Suppressor macrophage treated with lipopolysaccharide for 4 hours (primary cell): ENCODE measurements at places on chromosomes 16 and 17.
A peak's percentile ranks its signal among the peaks of the same experiment; 100 is the strongest.

- DNase-seq, result peak; percentile 60
Observed at GRCh38 chr17:80005360-80006338, 30.0 kb downstream of the TBC1D16 start.

DNA sequence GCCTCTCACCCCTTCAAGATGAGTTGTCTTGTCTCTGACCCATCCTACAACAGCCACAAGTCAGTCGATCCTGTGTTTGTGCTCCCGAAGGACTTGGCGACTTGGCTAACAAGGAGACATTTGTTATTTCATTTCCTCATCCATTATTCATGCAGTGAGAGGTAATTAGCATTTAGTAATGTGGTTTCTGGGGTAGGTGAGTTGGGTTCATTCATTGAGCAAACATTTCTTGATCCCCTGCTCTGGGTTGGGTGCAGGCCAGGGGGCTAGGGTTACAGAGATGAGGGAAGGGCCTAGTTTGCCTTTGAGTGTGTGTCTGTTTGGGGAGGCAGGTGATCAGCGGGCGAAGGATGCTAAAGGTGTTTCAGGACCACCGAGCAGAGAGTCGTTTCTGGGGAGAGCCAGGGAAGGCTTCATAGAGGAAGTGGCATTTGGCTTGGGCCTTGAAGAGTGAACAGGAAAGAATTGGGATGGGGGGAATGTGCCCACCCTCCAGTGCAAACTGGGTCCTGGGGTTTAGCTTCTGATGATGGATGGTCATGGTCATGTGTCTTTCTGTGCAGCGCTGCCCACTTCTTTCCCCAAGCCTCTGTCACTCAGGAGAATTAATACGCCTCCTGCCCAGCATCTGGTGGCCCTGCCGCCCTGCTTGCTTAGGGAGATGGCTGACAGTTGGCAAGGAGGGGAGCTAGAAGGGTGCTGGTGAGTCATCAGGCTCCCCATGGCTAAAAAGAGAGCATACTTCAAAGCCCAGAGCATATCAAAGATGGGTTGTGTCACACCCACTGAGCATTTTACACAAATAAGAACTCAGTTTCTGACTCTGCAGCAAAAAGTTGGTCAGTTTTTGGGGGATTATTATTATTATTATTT, 38.5 kb downstream of the MSI2 start:
- DNase-seq, result no peak

DNA sequence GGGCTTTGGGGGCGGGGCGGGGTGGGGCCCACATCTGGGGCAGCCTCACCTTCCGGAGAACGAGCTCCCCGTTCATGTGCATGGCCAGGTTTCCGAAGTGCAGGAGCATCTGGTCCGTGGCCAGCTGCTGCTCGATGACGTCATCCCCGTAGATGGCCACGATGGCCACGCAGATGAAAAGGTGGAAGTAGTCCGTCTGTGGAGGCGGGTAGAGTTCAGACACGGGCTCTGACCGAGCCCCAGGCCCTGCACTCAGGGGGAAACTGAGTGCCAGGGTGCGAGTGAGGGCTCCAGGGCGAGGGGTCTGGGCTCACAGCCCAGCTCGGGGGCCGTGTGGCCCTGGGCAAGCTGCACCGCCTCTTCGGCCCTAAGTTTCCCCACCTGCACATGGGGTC, 93.7 kb downstream of the TBC1D16 start:
- DNase-seq, result no peak

DNA sequence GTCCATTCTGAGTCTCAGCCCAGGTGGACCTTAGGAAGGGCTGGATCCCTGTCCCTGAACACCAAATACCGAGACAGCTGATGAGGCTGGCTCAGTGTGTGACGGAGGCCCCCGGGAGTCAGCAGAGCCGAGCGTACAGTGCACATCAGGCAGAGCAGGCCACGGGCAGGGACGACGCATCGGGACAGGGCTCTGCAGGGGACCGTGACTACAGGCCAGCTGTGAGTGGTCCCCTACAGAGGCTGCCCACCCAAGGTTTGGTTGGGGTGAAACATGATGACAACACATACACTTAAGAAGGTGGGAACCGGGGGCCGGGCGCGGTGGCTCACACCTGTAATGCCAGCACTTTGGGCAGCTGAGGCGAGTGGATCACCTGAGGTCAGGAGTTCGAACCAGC, 6.4 kb downstream of the CCDC137 start:
- DNase-seq, result no peak

DNA sequence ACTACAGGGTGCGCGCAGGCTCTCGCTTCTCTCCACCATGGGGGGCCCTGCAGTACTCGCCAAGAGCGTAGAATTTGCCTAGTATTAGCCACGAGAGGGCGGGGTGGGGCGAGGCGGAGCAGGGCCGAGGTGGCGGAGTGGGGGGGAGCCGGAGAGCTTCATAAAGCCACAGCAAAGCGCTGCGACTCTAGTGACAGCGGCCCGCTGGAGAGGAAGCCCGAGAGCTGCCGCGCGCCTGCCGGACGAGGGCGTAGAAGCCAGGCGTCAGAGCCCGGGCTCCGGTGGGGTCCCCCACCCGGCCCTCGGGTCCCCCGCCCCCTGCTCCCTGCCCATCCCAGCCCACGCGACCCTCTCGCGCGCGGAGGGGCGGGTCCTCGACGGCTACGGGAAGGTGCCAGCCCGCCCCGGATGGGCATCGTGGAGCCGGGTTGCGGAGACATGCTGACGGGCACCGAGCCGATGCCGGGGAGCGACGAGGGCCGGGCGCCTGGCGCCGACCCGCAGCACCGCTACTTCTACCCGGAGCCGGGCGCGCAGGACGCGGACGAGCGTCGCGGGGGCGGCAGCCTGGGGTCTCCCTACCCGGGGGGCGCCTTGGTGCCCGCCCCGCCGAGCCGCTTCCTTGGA, at the start of gene TBX21:
Gene TBX21 (plus strand): TSS at position 190 of the 627 bp plus-strand sequence. CDS start 219 bp downstream, at position 409.
- peak; percentile 84 for DNase-seq
